DMS79 (cell line): ENCODE measurements at places on chromosomes 7 and 10.

DNA sequence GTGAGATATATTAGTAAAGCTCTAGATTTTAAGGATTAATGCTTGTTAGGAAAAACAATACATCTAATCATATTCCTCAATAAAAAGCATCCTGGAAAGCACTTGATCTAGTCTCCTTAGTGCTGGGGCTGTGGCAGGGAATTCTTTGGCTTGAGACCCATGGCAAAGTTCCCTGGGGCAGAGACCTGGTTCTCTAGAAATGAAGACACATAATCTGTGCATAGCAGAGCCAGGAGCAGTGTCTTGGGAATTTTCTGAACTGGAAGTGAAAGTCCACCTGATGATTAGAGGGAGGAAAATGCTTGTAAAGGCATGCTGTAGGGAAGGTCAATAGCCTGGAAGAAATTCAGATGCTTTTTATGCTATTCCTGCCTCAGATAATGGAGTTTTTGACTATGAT is 247.4 kb downstream of the CDK14 start:
- DNase-seq: no peak

GRCh38 chr7:92520024-92520423 is 8.3 kb downstream of the PEX1 start:
- no peak for DNase-seq

GRCh38 chr7:48255046-48255445 is 83.8 kb downstream of the ABCA13 start:
- no peak for DNase-seq

DNA sequence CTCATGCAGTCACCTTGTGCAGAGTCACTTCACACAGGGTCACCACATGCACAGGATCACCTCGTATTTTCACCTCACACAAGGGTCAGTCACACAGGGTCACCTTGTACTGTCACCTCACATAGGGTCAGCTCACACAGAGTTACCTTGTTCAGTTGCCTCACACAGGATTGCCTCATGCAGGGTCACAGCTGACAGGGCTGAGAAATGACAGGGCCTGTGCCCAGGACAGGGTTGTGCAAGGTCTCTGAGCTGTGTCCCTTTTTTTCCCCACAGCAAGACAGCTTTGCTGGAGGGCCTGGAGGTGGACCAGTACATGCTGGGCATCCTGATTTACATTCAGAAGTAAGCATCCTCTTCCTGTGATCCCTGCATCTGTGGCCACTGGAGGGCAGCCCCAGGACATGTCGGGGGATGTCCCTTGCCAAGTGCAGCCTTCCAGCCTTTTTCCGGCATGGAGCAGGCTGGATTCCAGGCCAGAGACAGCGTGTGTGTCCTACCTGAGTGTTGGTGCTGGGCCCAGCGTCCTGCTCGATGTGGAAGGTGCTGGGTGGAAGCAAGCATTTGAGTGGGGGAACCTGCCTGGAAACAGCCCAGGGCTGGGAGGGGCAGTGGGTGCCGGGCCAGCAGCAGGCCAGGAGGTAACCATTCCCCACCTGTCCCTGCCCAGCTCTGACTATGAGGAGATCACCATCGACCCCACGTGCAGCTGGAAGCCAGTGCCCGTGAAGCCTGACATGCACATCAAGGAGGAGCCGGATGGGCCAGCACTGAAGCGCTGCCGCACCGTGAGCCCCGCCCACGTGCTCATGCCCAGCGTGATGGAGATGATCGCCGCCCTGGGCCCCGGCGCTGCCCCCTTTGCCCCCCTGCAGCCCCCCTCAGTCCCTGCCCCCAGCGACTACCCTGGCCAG is 16.3 kb downstream of the ZMIZ2 start:
- DNase-seq: no peak

GRCh38 chr7:44050121-44050914 is 5.8 kb downstream of the DBNL start:
- DNase-seq: no peak

DNA sequence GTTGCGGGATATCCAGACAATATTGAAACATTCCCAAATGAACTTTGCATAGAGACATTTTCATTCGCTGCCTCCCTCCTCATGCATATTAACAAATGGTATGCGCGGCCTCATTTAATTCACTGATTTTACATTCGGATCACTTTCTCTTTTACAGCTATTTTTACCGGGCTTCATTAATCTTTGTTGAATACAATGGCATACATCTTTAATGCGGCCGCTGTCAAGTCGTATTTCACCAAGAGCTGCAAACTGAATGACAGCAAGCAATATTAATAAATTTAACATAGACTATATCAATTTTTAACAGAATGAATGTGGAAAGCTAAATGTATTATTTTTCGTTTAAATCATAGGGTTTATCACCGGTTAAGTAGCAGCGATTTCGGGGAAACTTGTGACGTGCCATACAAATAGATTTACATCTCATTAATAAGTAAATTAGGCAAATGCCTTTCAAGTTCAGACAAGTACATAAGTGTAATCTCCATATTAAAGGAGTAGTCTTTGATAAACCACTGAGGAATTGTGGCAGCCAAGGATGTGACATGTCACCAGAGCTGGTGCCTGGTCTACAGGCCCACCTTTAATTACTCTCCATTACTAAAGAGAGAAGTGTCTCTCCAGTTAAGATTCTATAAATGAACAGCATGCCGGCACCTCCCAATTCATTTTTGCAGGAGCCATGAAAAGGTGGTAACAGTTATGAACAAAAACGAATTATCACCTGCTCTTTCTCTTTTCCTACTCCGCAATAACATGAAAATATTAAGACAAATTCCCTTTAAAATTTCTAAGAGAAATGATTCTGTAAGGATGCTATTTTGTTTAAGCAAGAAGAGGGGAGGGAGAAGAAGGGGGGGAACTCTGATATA is 568.9 kb upstream of the MKI67 start:
- DNase-seq: no peak

DNA sequence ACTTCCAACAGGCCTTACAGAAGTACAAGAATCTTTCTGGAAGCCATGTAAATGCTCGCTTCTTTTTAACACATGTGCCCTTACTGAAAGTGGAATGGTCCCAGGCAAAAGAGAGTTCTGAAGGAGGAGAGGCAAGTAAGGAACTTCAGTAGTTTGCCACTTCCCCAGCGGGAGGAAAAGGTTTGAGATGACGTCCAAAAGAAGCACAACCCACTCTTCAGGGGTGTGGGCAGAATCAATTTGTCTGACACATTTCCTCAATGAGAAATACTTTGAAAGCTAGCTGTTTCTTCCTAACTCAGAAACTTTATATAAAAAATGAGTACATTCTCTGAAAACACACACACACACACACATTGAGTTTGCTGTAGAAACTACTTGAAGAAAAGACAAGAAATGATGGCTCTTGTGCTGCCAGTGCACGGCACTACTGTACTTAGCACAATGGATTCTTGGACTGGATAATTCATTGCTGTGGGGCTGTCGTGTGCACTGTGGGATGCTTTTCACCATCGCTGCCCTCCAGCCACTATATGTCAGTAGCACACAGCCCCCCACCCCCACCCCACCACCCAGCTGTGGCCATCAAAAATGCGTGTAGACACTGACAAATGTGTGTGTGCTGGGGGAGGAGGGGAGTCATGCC is 183.0 kb downstream of the SRPK2 start:
- no peak for DNase-seq

DNA sequence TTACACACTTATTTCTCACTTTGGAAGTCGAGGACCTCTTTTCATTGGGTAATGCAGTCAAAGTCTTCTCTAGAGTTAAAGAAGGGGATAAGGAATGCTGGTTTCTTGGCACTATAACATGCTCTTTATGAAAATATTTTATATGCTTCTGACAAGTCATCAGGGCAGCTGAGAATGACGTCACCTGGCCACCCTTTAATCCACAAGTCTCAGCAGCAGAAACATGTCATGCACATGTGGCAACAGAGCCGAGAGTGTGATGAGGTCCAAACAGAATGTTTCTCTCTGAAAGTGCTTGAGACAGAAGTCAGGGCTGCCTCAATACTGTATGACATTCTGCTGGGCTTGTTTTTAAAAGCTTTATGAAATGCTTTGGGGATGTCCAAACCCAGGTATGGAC is 63.5 kb upstream of the C10orf90 start:
- no peak for DNase-seq

- no peak for DNase-seq
Observed at GRCh38 chr7:138903859-138904435, 77.2 kb downstream of the KIAA1549 start.

DNA sequence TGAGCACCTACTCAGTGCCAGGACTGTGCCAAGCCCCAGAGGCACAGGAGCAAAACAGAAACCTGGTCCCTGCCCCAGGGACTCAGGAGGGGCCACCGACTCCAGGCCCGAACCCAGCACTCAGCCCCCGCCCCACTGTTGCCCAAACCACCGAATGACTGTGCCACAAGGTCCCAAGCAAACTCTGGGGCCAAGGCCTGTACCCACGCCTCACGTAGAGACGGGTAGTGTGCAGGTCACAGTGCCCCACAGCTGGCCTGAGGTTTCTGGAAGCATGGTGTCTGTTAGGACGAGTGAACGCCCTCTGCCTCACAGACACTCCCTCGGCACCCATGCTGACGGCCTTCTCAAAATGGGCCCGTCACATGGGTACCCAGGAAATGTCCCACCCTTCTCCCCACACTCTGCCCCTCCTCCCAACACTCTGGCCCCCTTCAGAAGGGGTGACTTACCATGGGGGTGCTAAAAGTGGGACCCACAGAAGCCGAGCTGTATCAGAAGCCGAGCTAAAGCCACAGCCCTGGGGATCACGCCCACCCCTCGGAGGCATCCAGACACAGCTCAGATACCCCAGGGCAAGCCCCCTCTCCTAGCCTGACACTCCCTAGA is 44.2 kb downstream of the CTBP2 start:
- no peak for DNase-seq

DNA sequence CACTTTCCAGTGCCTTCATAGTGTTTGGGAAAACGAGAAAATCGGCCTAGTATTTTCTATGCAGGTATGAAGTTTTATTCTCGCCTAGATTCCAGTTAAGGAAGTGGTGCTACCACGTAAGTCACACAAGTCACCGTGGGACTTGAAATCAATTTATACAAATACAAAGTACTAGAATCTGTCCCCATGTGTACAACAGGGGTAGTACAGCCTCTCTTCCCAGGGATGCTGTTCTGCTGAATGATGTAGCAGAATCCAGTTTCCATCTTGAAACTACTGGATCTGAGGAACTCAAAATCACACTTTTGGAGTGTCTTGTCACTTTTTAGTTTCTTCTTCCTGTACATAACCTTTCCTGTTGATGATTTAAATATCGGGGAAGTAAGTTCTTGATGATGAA is 129.4 kb downstream of the SFMBT2 start:
- no peak for DNase-seq

DNA sequence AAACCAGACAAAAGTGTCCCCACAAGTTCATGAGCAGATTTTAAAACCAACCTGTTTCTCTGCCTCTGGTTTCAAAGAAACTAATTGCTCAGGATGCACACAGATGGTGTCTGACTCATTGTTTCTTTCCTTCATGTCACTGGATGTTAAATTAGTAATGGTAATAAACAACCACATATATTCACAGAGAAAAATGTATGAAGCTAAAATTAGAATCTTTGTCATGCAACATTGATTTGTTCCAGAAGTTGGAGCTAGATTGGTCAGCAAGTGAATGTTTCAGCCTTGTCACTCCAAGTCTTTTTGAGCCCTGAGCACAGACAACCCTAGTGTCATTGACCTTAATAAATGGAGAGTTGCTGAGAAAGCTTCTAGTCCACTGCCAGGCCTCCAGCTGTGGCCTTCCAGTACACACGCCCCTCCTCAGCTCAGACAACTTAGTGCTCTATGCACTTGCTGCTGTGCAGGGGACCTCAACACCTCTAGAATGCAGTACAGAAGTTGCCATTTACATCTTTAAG is 175.9 kb downstream of the CCDC71L start:
- no peak for DNase-seq

DNA sequence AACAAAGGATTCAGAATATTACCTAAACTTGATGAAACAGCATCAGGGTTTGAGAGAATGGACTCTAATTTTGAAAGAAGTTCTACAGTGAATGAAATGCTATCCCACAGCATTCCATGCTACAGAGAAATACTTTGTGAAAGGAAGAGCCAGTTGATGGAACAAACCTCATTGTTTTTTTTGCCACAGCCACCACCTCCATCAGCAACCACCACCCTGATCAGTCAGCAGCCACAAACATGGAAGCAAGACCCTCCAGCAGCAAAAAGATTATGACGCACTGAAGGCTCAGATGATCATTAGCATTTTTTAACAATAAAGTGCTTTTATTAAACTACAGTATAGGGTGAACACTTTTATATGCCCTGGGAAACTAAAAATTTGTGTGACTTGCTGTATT is 98.7 kb downstream of the LRRC4 start:
- no peak for DNase-seq

DNA sequence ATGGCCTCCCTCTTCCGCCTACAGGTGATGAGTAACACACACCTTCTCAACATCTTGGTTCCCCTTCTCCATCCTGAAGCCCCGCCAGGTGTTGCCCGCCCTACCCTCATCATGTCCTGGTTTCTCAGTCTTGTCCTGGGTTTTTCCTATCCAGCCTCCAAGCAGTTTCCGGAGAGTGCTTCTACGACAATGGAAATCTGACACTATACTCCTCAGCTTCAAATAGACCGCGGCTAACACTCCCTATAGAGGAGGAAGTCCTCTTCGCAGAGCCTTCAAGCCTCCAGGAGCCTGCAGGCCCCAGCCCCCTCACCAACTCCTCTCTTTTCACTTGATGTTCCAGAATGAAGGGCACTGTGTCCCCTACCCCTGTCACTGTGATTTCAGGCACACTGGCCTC is 147.4 kb downstream of the PRPF18 start:
- DNase-seq: no peak

GRCh38 chr10:124627866-124628675 is 116.1 kb downstream of the FAM53B start:
- DNase-seq: no peak

GRCh38 chr10:11773761-11774441 is 31.7 kb downstream of the ECHDC3 start:
- DNase-seq: peak; percentile 63

DNA sequence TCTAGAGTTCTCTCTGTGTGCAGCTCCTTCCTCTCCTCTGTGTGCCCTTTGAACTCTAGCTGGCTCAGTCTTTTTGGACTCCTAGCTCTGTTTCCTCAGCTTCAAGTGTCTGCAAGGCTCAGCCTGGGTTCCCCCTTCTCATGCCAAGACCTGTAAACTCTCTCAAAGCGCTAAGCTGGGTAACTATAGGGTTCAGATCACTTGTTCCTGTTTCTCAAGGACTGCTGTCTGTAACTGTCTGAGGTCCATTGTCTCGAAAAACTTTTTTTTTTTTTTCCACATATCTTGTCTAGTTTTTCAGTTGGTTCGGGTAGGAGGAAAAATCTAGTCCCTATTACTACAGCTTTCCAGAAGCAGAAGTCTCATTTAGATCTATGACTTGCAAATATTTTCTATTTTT is 46.6 kb upstream of the PPP1R17 start:
- no peak for DNase-seq

- no peak for DNase-seq
Observed at GRCh38 chr7:54907981-54908380, 110.8 kb upstream of the EGFR start.
